CD4-positive, CD25-positive, alpha-beta regulatory T cell (primary cell): ENCODE measurements at places on chromosomes 12 and 14.

DNA sequence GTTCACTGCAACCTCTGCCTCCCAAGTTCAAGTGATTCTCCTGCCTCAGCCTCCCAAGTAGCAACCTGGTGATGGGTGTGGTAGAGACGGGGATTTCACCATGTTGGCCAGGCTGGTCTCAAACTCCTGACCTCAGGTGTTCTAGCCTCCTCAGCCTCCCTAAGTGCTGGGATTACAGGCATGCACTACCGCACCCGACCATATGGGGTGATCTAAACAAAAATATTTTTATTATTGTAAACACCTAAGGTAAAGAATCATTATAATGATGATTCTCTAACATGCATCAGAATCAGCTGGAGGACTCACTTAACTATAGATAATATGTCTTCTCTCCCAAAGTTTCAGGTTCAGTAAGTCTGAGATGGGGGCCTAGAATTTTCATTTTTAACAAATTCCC, 96.2 kb upstream of the ALG10 start:
- H3K4me3 ChIP-seq: no peak overlapping the region
- H3K27me3 ChIP-seq: no peaks in the 10 kb centered on the region
- no peaks in the 10 kb centered on the region for H3K36me3 ChIP-seq

GRCh38 chr12:912466-913235, 36.8 kb downstream of the RAD52 start:
- peaks cover 90% of the 10 kb centered on the region for H3K36me3 ChIP-seq
- peaks cover 5% of the 10 kb centered on the region for H3K4me1 ChIP-seq
- H3K27ac ChIP-seq: no peak overlapping the region
- H3K27me3 ChIP-seq: no peaks in the 10 kb centered on the region

DNA sequence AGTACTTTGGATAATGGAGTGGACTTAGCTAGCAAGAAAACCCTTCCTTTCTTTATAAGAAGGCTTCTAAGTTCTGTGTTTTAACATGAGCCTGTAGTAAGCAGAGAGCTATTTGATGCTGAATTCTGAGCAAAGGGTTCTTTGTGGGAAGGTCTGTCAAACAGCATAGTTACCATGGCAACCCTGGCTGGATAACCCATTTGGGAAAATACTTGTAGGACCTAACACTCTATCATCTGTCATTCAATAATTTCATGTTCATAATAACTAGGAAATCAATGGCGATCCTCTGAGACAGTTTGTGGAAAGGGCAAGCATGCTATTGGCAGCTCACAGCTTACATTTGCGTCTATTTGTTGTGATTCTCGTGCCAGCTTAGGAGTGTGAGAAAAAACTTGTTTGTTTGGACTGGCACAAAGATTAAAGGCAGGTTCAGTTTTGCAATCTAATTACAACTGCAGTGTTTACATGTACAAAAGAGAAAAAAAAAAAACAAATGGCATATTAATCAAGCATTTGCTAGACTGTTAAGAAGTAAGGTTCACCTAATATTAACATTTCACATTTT, 219.2 kb downstream of the PDZRN4 start:
- no peak overlapping the region for H3K4me3 ChIP-seq
- H3K27me3 ChIP-seq: no peaks in the 10 kb centered on the region
- no peaks in the 10 kb centered on the region for H3K4me1 ChIP-seq
- no peak for DNase-seq
- no peaks in the 10 kb centered on the region for H3K36me3 ChIP-seq
- H3K27ac ChIP-seq: no peak overlapping the region

- no peaks in the 10 kb centered on the region for H3K36me3 ChIP-seq
- H3K27ac ChIP-seq: no peak overlapping the region
- DNase-seq: no peak
- H3K4me3 ChIP-seq: no peak overlapping the region
- no peaks in the 10 kb centered on the region for H3K27me3 ChIP-seq
Measured at GRCh38 chr12:127504874-127505273, 762.1 kb upstream of the TMEM132C start.

DNA sequence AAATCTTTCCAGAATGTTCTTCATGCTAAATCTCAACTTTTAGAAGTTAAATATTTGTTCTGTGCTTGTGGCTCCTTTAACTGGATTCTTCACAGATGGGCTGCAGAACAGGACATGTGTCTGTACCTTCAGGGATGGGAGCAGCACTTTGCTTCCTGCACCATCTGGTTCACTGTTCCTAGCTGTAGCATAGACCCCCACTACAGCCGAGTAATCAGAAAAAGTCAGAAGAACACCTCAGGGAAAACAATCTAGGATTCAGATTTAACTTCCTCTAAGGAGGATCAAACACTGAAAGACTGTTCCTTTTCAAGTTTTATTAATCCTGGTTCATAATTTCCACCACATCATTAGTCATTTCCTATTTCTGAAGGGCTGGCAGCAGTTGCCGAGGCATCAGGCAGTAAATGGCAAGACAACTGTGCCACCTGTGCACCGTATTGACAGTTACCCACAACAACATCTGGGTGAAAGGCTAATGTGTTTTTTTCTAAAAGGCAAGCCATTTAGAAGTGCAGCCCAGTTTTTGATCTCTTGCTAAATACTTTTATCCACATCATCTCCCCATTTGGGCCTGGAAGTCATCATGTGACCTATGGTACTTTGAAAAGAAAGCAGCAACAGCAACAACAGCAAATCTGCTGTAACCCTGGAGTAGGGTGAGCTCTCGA, 212.8 kb upstream of the BMP4 start:
- H3K4me3 ChIP-seq: no peak overlapping the region
- H3K36me3 ChIP-seq: no peaks in the 10 kb centered on the region
- H3K27ac ChIP-seq: no peak overlapping the region
- DNase-seq: no peak
- peaks cover 7% of the 10 kb centered on the region for H3K27me3 ChIP-seq

DNA sequence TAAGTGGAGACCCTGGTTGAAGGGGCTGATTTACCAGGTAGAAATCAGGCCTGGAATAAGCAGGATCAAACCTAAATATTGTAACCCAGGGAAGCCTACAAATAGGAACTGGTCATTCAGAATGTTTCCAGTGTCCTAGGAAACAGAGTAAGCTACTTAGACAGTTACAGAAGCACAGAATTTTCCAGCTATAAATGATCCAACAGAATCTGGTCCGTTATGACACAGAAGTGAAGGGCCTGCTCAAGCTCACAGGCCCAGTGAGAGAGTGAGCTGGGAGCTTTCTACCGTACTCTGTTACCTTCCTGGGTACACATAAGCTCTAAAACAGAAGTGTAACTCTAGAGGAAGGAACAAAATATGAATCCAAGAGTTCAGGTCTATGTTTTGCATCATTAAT, 119.1 kb downstream of the TTC7B start:
- no peaks in the 10 kb centered on the region for H3K36me3 ChIP-seq
- no peak overlapping the region for H3K27ac ChIP-seq
- peaks cover 5% of the 10 kb centered on the region for H3K4me1 ChIP-seq
- no peak overlapping the region for H3K4me3 ChIP-seq

GRCh38 chr12:11556682-11557081, 92.8 kb upstream of the ETV6 start:
- H3K36me3 ChIP-seq: no peaks in the 10 kb centered on the region
- H3K4me3 ChIP-seq: no peak overlapping the region
- no peaks in the 10 kb centered on the region for H3K4me1 ChIP-seq
- DNase-seq: no peak
- no peak overlapping the region for H3K27ac ChIP-seq

DNA sequence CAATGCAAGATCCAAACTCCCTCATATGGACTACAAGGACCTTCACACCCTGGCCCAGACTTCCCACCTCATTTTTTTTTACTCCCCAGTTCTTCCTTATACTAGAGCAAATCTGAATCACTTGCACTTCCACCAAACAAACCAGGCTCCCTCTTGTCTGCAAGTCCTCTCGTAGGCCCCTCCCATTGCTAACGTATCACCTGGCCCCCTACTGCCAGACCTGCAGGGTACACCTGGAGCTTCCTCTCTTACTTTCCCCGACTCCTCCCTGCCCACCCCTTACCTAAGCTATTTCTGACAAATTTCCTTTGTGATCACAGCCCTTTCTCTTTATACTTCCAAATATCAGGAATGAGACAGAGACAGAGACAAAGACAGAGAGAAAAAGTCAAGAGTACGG, 463.9 kb downstream of the GALC start:
- no peak overlapping the region for H3K27ac ChIP-seq
- H3K27me3 ChIP-seq: no peaks in the 10 kb centered on the region
- H3K4me1 ChIP-seq: no peaks in the 10 kb centered on the region
- H3K4me3 ChIP-seq: no peak overlapping the region

- H3K36me3 ChIP-seq: no peaks in the 10 kb centered on the region
- no peak for DNase-seq
- no peak overlapping the region for H3K27ac ChIP-seq
- H3K4me1 ChIP-seq: peaks cover 4% of the 10 kb centered on the region
Measured at GRCh38 chr14:89649451-89650075, 232.5 kb upstream of the FOXN3 start.

DNA sequence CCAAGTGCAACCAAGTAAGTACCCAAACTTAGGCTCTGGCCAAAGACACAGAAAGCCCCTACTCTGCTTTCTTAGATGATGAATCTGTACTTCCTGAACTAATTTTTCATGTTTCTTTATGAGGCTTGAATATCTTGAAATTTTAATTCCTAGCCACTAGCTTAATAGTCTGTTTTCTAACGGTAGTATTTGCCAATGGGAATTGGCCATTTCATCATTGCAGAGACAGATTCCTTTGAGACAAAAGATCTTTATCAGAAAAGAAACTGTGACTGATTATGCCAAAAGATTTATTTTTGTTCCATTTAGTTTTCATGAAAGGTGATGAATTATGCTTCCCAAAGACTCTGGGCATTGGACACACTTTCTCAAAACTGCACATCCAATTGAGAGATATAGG, 48.7 kb downstream of the DAD1 start:
- no peak for DNase-seq
- peak overlapping the region; percentile 99 for H3K27ac ChIP-seq
- peaks cover 93% of the 10 kb centered on the region for H3K36me3 ChIP-seq
- H3K4me1 ChIP-seq: peaks cover 100% of the 10 kb centered on the region
- H3K27me3 ChIP-seq: no peaks in the 10 kb centered on the region
- peak overlapping the region; percentile 90 for H3K4me3 ChIP-seq

DNA sequence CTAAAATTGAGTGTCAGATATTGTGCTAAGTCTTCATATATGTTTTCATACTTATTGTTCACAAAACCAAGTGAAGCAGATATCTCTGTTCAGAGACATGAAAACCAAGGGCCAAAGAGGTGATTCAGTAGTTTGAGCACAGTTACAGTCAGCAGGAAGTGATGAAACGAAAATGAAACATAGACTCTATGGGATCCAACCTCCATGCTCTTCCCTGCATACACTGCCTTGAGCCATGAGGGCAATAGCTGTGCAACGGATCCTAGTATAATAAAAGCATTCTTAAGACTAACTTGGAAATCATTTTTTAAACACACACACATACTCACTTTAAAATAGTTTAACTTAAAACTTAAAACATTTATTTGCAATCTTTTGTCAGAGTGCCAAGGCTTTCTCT, 27.9 kb downstream of the ESR2 start:
- no peak overlapping the region for H3K27ac ChIP-seq
- peak; percentile 59 for DNase-seq
- H3K4me1 ChIP-seq: no peaks in the 10 kb centered on the region
- no peaks in the 10 kb centered on the region for H3K27me3 ChIP-seq

DNA sequence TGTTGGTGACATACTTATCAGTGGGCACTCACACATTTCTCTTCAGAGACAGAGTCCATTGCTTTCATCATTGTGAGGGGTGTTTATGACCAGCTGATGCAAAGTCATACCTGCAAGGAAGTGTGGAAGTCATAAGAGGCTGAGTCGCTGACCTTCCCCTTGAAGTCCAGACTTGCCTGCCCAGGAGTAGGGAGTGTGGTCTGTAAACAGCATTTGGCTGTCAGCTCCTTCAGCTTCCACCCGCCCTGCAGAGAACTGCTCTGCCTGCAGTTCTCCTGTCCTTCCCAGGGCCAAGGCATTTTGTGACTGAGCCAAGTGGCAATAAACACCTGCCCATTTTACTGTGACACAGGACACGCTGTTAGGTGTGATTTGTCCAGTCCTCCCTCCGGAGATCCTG, 801.3 kb downstream of the BCL11B start:
- no peak overlapping the region for H3K4me3 ChIP-seq
- no peaks in the 10 kb centered on the region for H3K27me3 ChIP-seq
- no peak overlapping the region for H3K27ac ChIP-seq
- H3K4me1 ChIP-seq: no peaks in the 10 kb centered on the region
- no peaks in the 10 kb centered on the region for H3K36me3 ChIP-seq
- DNase-seq: no peak

DNA sequence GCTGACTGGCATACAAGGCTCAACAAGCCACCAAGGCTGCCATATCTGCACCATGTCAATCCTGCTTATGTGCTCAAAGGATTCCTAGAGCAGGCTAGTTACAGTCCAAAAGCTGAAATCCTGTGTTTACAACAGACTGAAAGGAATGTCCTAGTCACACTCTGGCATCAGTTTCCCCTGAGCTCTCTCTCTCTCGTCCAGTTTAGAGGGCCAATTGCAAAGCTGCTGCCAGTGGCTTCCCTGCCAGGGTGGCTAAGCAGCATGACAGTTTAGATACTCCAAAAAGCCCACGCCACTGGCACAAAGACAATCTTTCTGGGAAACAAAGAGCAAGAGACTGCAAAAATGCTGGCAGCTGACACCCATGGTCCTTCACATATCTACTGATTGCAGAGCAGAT, 392.1 kb downstream of the RPS29 start:
- DNase-seq: no peak
- no peaks in the 10 kb centered on the region for H3K36me3 ChIP-seq
- no peaks in the 10 kb centered on the region for H3K27me3 ChIP-seq
- H3K4me3 ChIP-seq: no peak overlapping the region
- no peak overlapping the region for H3K27ac ChIP-seq
